Skin of body (tissue), 3 donors: ENCODE measurements at places on chromosomes 6 and 20. TPM values are rescaled to one million over a fixed set of nuclear protein-coding genes. Genes with fewer than 3 reads are reported as not detected.

The AVP gene
- not detected for total RNA-seq

The CRYBG1 gene
- total RNA-seq: 24.9 TPM

The ZFP57 gene
- 0.59 TPM for total RNA-seq

The OPN5 gene
- total RNA-seq: not detected

The CST7 gene
- total RNA-seq: 9.4 TPM

The F13A1 gene
- 106 TPM for total RNA-seq

The RHAG gene
- 5.8 TPM for total RNA-seq

The SAMD3 gene
- total RNA-seq: 2.6 TPM

The FYN gene
- total RNA-seq: 145 TPM

The GRM1 gene
- total RNA-seq: 0.10 TPM

The ASIP gene
- 7.6 TPM for total RNA-seq

The DDO gene
- 1.3 TPM for total RNA-seq

The SLC17A3 gene
- total RNA-seq: not detected

The SIRPD gene
- 0.39 TPM for total RNA-seq

The BHLHE23 gene
- total RNA-seq: not detected

The LRRC73 gene
- total RNA-seq: 0.20 TPM

The NHLRC1 gene
- total RNA-seq: 1.2 TPM

The SLC52A3 gene
- total RNA-seq: 1.5 TPM

The COL20A1 gene
- 2.0 TPM for total RNA-seq

The CST4 gene
- not detected for total RNA-seq

The CAP2 gene
- total RNA-seq: 10.2 TPM

The NINL gene
- total RNA-seq: 15.7 TPM

The ZNF165 gene
- total RNA-seq: 1.3 TPM

The PRICKLE4 gene
- total RNA-seq: 2.4 TPM

The LGSN gene
- total RNA-seq: not detected

The SYCP2L gene
- total RNA-seq: 4.9 TPM

The PNLDC1 gene
- 0.30 TPM for total RNA-seq

The KIAA1755 gene
- 1.3 TPM for total RNA-seq

The GPR63 gene
- 1.5 TPM for total RNA-seq
